ENCODE measurements at places on chromosomes 7 and 10.

DNA sequence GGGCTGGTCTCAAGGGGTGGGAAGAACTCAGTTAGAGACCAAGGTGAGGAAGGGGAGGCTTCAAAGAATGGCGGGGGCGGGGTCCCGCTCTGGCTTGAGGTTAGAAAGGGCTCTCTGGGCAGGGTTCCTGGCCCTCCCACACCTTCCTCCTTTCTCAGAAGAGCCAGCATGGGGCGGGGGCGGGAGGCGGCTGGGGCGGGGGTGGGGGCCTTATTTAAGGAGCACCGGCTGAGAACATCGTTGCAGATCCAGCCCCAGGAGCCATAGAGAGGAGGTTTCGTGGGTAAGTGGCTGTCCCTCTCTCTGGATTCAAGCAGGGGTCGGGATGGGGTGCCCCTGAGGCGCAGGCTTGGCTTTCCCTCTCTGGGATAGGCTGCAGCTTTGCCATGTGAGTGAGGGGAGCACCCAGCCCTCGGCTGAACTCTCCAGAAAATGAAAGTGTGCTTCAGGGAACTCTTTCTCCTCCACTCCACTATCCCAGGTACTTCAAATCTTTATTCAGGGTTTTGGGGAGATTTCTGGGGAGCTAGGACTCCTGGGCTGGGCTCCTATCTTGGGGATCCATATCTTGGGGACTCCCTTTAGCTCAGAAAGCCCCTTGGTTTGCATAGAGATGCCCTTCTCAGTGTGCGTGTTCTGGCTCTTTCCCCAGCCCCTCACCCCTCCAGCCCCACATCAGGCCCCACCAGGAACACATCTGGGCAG is 3.3 kb upstream of the CUEDC2 start:
- no peak for DNase-seq

DNA sequence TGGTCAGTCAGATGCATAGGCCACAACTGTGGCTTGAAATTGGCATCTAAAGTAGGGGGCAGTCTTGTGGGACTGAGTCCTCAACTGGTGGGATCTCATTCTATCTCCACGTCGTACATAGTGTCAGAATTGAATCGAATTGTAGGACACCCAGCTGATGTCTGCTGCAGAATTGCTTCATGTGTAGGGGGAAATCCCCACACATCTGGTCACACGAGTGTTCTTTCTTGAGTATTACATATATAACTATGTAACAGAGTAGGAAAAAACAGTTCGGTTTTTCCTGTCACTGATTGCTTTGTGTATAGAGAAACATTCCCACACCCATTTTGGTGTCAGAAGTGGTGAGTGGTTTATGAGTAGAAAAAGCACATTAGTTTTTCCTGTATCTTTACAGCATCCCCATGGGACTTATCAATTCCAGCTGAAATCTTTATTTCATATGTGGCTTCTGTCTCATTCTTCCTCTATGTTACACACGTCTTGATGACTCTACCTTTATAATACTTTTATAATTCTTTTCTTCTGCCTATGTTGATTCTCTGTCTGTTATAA is 79.4 kb upstream of the PCGF5 start:
- DNase-seq, result no peak

- DNase-seq, result no peak
Measured at GRCh38 chr7:158366346-158366745, 221.3 kb downstream of the PTPRN2 start.

- no peak for DNase-seq
Measured at GRCh38 chr10:133465950-133466474, 12.3 kb downstream of the SCART1 start.

GRCh38 chr10:90347239-90347638 is 510.6 kb downstream of the HTR7 start:
- DNase-seq, result no peak

GRCh38 chr7:34048445-34048844 is 143.1 kb downstream of the BMPER start:
- no peak for DNase-seq

DNA sequence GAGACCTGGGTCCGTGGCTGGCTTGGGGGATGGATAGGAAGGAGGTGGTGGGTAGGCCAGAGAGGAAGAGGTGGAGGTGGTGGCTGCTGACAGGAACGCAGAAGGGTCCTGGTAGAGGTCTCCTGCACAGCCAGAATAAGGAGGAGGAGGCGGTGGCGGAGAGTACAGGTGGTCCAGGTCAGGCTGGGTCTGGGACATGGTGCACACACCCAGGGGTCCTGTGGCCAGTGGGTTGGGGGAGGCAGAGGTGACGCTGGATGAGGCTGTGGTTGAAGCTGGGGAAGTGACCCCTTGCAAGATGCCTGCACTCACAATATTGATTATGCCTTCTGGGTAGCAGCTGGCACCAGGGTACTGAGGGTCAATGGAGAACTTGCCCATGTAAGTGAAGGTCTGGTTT is 2.2 kb downstream of the EGR2 start:
- no peak for DNase-seq

DNA sequence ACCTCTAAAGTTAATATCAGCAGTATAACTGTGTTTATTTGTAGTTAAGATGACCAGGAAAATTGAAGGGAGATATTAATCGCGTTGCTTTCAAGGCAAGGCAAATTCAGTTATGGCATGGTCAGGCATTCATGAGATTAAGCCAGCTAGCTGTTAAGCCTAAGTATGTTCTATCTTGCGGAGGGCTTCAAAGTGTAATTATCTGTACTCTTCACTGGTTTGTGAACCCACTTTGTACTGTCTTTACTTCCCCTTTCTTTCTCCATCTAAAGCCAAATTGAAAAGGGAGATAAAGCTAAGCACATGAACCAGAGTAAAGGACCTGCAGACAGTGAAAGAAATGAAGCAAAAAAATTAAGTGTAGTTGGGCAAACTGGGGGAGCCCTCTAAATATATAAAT is 483.1 kb upstream of the NRP1 start:
- no peak for DNase-seq

DNA sequence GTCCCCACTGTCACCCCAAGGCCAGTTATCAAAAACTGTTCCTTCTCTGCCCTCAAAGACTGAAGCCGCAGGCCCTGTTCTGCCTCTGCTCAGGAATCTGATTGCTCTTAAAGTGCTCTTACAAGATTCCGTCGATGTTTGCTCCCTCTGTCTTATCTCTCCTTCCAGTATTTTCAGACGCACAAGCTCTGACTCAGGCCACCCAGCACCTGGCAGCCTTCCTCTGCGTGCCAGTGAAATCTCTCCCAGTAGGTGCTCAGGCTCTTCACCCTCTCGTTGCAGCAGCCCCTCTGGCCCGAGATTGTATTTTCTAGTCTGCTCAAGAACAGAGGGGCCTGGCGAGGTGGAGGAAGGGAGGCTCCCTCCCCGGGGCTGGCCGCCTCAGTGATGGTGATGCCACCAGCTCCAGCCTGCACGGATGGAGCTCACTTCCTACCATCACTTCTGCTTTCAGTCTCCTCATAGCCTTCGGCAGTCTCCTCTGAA is 276.2 kb downstream of the USP6NL start:
- no peak for DNase-seq

GRCh38 chr7:102434039-102434486 is 688 bp downstream of the ORAI2 start:
- DNase-seq, result no peak

DNA sequence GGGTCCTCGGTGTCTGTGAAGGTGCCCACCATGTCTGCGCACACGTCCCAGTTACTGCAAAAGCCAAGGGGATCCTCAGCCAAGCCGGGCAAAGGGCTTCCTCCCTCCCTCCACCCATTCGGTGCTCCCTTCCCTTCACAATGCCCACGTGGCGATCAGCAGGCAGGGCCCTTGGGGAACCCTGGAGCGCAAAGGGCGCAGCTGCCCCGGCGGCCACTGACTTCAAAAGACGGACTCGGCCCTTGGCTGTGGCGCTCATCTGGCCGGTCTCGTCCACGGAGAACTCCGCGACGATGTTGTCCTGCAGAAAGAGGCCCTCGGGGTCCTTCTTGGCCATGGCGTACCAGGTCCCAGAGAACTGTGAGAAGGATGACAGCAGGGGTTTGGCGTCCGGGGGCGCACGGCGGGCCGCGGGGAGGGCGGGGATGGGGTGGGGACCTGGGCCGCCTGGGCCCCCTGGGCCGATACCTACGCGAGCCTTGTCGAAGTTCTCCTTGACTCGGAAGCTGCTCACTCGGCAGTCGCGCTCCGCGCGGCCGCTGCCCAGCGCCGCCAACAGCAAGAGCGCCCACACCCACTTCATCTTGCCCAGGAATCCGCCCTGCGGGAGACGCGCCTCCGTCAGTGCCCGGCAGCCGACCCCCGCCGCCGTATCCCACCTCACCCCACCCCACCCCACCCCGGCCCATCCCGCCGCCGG is 439 bp downstream of the RBP4 start:
- no peak for DNase-seq

DNA sequence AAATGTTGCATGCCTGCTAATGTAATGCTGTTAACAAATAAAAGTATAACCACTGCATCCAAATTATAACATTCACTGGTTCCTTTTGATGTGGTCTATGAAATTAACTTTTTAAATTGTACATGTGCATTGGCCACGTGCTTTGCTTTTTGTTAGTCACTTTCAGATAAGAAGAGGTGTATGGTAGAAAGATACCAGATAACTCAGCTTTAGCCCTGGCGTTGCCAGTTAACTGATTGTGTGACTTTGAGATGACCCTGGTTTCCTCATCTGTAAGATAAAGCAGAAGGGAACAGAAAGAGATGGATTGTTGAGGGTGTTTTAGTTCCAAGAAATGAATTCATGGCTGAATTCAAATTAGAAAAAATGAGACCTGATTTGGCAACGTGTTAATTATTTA is 1.9 kb upstream of the TRDMT1 start:
- DNase-seq, result no peak

- no peak for DNase-seq
Measured at GRCh38 chr7:90629297-90629918, 33.3 kb downstream of the CDK14 start.

DNA sequence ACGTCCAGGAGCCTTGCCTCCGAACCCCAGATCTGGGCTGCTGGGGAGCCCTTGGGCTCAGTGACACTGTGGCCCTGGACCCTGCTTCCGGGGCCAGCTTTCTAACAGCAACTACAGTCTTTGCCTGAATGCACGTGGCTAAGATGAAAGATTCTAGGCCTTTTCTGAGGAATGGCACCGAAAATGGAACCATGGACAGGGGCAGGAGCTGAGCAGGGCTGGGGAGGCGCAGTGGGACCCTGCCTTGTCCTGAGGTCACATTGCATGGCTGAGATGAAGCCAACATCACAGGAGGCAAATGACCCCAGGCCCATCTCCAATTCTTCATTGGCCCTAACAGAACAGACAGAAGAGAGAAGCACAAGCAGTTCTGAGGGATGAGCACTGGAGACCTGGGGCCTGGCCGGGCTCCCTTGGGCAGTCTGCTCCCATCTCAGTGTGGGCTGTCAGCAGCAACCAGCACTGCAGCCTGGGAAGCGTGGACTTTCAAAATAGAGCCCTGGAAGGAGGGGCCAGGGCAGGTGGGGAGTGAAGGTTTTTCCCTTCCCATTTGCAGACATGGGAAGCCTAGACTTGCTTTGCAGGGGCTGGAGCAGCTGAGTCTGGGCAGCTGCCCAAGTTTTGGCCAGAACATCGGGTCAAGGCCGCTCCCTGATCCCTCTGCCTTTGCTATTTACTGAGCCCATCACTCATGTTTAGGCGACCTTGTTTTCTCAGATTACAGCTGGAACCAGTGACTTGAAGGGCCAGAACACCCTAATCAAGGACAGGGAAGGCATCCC is 114.4 kb upstream of the TCERG1L start:
- no peak for DNase-seq
